ENCODE measurements at places on chromosomes 2 and 18. TPM values are rescaled to one million over a fixed set of nuclear protein-coding genes. Genes with fewer than 3 reads are reported as not detected.

Gene GNLY
- 22.0 TPM for total RNA-seq

Gene TWIST2
- total RNA-seq = not detected

Gene PKDCC
- not detected for total RNA-seq

Gene C1QL2
- total RNA-seq = not detected

- no peak overlapping the region for H3K4me3 ChIP-seq
- no peak overlapping the region for H3K27ac ChIP-seq
- H3K27me3 ChIP-seq = no peaks in the 10 kb centered on the region
Measured at GRCh38 chr2:38731684-38732221, 19.4 kb downstream of the SRSF7 start.

DNA sequence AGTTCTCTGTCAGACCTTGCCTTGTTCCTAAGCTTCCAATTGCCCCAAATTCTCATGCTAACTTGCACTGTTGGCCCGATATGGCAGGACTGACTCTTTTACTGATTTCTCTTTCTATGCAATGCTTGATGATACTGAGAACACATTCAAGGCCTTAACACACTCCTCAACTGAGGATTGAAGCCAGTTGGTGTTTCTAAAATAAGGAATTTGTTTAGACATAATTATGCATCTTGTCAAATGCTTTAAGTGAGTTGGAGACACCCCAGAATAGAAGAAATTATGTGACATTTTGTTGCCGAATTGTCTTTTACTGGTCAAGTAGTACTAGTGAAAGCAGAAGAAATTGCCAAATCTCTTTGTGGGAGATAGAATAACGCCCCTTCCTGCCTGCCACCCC is 60.0 kb upstream of the THSD7B start:
- no peaks in the 10 kb centered on the region for H3K27me3 ChIP-seq
- no peaks in the 10 kb centered on the region for H3K36me3 ChIP-seq
- no peak for DNase-seq

GRCh38 chr2:160062292-160063005 is at the start of gene PLA2R1:
Gene PLA2R1 (minus strand): TSS chr2:160062615. CDS start chr2:160062403, 212 bp downstream.
- no peak within 1 kb of the TSS for H3K27ac ChIP-seq
- H3K27me3 ChIP-seq = peaks cover 45% of the 10 kb centered on the region
- peak within 1 kb of the TSS; percentile 70 for H3K4me3 ChIP-seq
- peak; percentile 34 for DNase-seq
- H3K4me1 ChIP-seq = peaks cover 7% of the 10 kb centered on the region
- H3K36me3 ChIP-seq = no peaks in the 10 kb centered on the region

- H3K27ac ChIP-seq = no peak overlapping the region
- H3K27me3 ChIP-seq = no peaks in the 10 kb centered on the region
- H3K36me3 ChIP-seq = no peaks in the 10 kb centered on the region
- no peaks in the 10 kb centered on the region for H3K4me1 ChIP-seq
- DNase-seq = no peak
Measured at GRCh38 chr18:26875040-26875654, 9.6 kb upstream of the AQP4 start.

DNA sequence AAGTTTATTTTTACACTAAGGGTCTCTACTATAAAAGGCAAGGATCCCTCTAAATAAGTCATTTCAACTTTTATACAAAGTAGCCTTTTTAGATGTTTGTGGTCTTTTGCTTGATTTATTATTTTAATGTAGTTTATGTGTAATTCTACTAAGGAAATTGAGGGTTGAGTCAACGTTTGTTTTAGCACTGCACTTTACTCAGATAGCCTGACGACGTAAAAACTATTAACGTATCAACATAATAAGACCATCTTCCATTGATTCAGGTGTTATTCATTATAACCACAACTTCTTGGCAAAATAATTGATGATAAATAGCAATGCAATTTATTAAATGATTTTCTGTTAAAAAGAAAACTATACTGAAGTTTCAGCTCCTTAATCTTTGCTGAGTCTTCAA is 1103.6 kb upstream of the ACVR2A start:
- no peak overlapping the region for H3K4me3 ChIP-seq
- peaks cover 1% of the 10 kb centered on the region for H3K27me3 ChIP-seq
- H3K27ac ChIP-seq = no peak overlapping the region

DNA sequence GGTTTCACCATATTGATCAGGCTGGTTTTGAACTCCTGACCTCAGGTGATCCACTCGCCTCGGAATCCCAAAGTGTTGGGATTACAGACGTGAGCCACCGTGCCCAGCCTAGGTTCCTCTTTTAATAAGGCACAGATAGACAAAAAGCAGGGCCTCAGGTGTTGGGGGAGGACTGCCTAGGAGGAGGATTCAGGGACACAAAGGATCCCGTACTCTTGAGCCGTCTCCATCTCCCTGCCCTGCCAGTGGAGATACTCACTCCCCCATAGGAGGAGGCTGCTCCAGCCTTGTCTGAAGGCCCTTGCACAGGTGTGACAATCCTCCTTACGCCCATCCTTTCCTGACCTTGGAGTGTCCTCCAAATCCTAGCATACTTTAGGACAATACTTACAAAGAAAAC is 32.0 kb upstream of the TFCP2L1 start:
- H3K36me3 ChIP-seq = no peaks in the 10 kb centered on the region
- peaks cover 6% of the 10 kb centered on the region for H3K27me3 ChIP-seq
- H3K4me1 ChIP-seq = no peaks in the 10 kb centered on the region
- DNase-seq = no peak
- no peak overlapping the region for H3K4me3 ChIP-seq
- H3K27ac ChIP-seq = no peak overlapping the region
